Large intestine (tissue), 12 donors: ENCODE measurements at places on chromosomes 3 and 15. TPM values are rescaled to one million over a fixed set of nuclear protein-coding genes. Genes with fewer than 3 reads are reported as not detected.

- H3K36me3 ChIP-seq: no peaks in the 10 kb centered on the region
- DNase-seq: no peak
- H3K27ac ChIP-seq: no peak overlapping the region
- H3K4me1 ChIP-seq: no peaks in the 10 kb centered on the region
- no peaks in the 10 kb centered on the region for H3K27me3 ChIP-seq
Observed at GRCh38 chr3:16869261-16870005, 15.3 kb upstream of the PLCL2 start.

GOLGA8A gene
- polyA plus RNA-seq: 106 TPM

GRCh38 chr3:27324686-27325085, 44.5 kb downstream of the NEK10 start:
- no peaks in the 10 kb centered on the region for H3K36me3 ChIP-seq
- no peak overlapping the region for H3K4me3 ChIP-seq
- peak; percentile 33 for DNase-seq
- no peak overlapping the region for H3K27ac ChIP-seq

GRCh38 chr3:132735589-132735988, 13.4 kb upstream of the NPHP3 start:
- peaks cover 10% of the 10 kb centered on the region for H3K27me3 ChIP-seq
- DNase-seq: no peak
- H3K36me3 ChIP-seq: no peaks in the 10 kb centered on the region
- no peak overlapping the region for H3K27ac ChIP-seq

GRCh38 chr3:115836944-115837343, 213.6 kb downstream of the GAP43 start:
- no peak overlapping the region for H3K27ac ChIP-seq
- H3K27me3 ChIP-seq: no peaks in the 10 kb centered on the region

DNA sequence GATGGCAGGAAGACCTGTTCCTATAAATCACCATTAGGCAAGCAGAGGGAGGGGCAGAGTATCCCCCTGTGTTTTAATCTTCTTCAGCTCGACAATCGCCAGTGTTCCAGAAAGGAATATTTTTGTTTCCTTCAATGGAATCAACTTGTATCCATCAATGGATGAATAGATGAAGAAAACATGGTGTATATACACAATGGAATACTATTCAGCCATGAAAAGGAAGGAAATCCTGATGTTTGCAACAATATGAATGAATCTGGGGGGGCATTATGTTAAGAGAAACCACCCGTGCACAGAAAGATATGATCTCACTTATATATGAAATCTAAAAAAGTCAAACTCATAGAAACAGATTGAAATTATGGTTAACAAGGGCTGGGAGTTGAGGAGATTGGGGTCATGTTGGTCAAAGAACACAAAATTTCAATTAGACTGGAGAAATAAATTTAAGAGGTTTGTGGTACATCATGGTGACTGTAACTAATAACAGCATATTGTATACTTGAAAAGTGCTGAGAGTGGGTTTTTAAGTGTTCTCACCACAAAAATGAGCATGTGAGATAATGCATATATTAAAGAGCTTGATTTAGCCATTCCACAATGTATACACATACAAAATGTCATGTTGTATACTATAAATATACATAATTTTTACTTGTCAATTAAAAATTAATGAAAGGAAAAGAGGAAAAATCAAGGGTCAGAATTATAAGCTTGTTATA, 64.2 kb upstream of the ITGA11 start:
- peaks cover 22% of the 10 kb centered on the region for H3K27me3 ChIP-seq
- no peak for DNase-seq
- no peak overlapping the region for H3K4me3 ChIP-seq
- H3K36me3 ChIP-seq: no peaks in the 10 kb centered on the region

DNA sequence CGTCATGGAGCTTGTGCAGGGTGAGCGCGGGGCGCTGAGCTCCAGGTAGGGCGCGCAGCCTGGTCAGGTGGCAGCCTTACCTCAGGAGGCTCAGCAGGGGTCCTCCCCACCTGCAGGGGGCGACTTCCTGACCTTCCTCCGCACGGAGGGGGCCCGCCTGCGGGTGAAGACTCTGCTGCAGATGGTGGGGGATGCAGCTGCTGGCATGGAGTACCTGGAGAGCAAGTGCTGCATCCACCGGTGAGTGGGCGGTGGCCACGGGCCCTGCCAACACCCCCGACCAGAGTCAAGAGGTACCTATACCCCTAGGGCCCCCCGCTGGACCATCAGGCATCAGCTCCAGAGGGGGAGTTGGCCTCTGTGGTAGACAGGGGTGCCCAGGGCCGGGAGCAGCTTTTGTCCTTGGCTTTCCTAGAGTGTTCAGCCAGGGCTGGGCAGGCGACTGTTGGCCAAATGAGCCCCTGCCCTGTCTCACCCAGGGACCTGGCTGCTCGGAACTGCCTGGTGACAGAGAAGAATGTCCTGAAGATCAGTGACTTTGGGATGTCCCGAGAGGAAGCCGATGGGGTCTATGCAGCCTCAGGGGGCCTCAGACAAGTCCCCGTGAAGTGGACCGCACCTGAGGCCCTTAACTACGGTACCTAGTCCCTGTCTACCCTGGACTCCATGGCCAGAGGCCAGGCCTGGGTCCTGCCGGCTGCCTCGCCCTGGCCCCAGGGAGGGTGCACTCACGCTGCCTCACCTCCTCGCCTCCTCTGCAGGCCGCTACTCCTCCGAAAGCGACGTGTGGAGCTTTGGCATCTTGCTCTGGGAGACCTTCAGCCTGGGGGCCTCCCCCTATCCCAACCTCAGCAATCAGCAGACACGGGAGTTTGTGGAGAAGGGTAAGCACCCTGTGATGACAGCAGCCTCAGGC, 9.1 kb downstream of the FES start:
- H3K4me1 ChIP-seq: no peaks in the 10 kb centered on the region
- no peak for DNase-seq
- no peaks in the 10 kb centered on the region for H3K27me3 ChIP-seq
- peaks cover 40% of the 10 kb centered on the region for H3K36me3 ChIP-seq
- H3K27ac ChIP-seq: no peak overlapping the region

GOLGA8M gene
- 1.3 TPM for polyA plus RNA-seq

DNA sequence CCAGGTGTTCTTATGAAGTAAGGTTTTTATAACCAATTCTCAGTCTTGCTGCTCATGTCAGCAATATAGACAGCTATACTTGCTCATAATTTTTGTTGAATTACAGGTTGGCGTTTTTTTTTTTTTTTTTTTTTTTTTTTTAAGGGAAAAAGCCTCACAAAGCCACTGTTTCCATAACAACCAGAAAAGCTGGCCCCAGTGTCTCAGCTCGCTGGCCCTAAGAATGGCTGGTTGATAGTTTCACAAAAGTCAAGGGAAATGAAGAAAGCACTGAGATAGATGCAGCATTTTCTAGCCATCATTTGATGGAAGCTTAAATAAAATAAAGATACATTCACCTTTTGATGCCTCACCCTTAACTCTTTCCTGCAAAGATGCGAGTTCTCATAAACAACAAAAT, 121.9 kb downstream of the C3orf70 start:
- H3K27ac ChIP-seq: no peak overlapping the region
- no peak for DNase-seq
- no peak overlapping the region for H3K4me3 ChIP-seq
- no peaks in the 10 kb centered on the region for H3K27me3 ChIP-seq
- H3K4me1 ChIP-seq: peaks cover 2% of the 10 kb centered on the region

GRCh38 chr3:20072422-20072821, 32.2 kb downstream of the KAT2B start:
- H3K4me1 ChIP-seq: no peaks in the 10 kb centered on the region
- H3K36me3 ChIP-seq: peaks cover 4% of the 10 kb centered on the region
- H3K27ac ChIP-seq: no peak overlapping the region
- DNase-seq: no peak

DNA sequence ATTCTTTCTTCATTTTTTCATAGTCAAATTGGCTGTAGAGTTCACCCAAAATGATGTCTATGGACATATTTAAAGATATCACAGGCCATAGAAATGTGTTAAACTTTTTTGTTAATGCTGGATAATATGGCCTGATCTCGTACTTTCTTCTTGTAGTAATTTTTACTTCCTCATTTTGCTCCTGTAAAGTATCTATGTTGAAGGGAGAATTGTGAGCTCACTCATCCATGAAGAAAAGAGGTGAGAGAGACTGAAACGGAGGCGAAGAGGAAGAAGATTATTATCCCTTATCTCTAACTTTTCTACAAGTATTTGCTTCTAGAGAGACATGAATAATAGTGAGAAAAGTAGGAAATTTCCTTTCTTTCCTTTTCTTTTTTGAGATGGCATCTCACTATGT, 613.8 kb upstream of the TBL1XR1 start:
- H3K27me3 ChIP-seq: no peaks in the 10 kb centered on the region
- no peak for DNase-seq
- no peaks in the 10 kb centered on the region for H3K4me1 ChIP-seq
- H3K36me3 ChIP-seq: no peaks in the 10 kb centered on the region

DNA sequence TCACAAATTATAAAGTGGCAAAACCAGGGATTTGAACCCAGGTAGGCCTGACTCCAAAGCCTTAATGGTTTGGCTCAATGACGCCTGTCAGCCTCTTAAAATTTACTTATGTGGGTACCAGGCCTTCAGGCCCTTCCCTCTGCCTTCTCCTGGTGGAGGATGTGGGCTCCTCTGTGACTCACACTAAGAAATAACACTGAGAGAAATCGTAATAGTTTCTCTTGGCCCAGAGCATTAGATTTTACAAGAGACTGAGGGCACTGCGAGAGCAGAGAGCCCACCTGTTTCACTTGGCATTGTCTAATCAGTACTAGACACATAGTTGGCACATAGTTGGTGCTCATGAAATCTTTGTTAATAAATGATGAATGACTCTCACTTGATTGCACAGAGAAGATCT, 505.2 kb downstream of the SHQ1 start:
- no peaks in the 10 kb centered on the region for H3K27me3 ChIP-seq
- H3K4me1 ChIP-seq: peaks cover 8% of the 10 kb centered on the region
- no peak overlapping the region for H3K4me3 ChIP-seq
- H3K27ac ChIP-seq: no peak overlapping the region
- no peaks in the 10 kb centered on the region for H3K36me3 ChIP-seq
- no peak for DNase-seq

- no peak for DNase-seq
- no peak overlapping the region for H3K27ac ChIP-seq
- H3K4me1 ChIP-seq: no peaks in the 10 kb centered on the region
- H3K27me3 ChIP-seq: no peaks in the 10 kb centered on the region
Observed at GRCh38 chr15:33902043-33902442, 66.3 kb upstream of the CHRM5 start.

DNA sequence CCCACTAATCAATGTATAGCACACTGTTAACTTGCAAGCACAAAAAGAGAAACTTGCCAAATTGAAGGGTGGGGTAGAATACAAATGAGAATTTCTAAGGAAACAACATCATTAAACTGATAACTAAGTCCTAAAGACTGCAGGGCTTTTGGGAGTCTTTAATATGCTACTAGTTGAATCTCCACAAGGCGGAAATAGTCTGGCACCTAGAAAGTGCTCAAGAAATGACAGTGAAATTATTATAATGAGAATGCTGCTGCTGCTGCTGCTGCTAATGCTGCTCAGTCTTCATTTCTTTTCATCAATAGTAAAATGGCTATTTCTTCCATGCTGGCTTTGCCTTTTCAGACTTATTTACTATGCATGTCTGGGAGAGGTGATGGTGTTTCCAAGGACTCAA, 91.8 kb downstream of the BTD start:
- no peaks in the 10 kb centered on the region for H3K4me1 ChIP-seq
- no peak for DNase-seq
- H3K27ac ChIP-seq: no peak overlapping the region
- no peak overlapping the region for H3K4me3 ChIP-seq
- H3K36me3 ChIP-seq: peaks cover 40% of the 10 kb centered on the region

DNA sequence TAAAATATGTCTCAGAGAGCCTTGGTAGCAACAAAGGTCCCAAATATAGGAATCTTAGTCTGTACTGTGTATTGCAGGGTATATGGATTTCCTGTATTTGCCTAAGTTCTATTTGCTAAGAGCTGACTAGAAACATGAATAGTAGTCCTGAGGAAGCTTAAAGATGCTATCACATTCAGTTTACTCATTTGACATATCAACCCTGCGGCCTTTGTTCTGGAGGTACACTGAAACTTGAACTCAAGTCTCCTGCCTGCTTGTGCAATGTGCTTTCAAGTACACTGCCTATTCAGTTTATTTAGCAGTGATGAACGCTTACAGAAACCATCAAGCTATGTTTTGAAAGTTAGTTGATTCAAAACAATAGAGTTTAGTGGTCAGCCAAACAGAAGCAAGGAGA, 21.1 kb downstream of the IL1RAP start:
- no peaks in the 10 kb centered on the region for H3K36me3 ChIP-seq
- no peaks in the 10 kb centered on the region for H3K27me3 ChIP-seq
- H3K4me1 ChIP-seq: no peaks in the 10 kb centered on the region
- no peak for DNase-seq

- peak; percentile 30 for DNase-seq
- no peak overlapping the region for H3K4me3 ChIP-seq
- no peaks in the 10 kb centered on the region for H3K27me3 ChIP-seq
- H3K36me3 ChIP-seq: no peaks in the 10 kb centered on the region
- peak overlapping the region; percentile 81 for H3K27ac ChIP-seq
Observed at GRCh38 chr3:185176750-185177359, 24.0 kb upstream of the C3orf70 start.

DNA sequence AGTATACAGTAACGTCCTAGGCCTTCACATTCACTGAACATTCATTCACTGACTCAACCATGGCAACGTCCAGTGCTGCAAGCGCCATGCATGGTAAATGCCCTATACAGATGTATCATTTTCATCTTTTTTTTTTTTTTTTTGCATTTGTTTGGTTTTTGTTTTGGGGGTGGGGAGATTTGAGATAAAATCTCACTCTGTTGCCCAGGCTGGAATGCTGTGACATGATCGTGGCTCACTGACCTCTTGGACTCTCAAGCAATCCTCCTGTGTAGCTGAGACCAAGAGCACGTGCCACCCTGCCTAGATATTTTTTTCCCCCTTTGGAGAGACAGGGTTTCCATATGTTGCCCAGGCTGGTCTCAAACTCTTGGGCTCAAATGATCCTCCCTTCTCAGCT, 37.4 kb downstream of the SUSD5 start:
- DNase-seq: peak; percentile 38
- no peak overlapping the region for H3K27ac ChIP-seq
- H3K27me3 ChIP-seq: no peaks in the 10 kb centered on the region

ACKR2 gene
- 2.6 TPM for polyA plus RNA-seq
